ENCODE measurements at places on chromosomes 2 and 18.

- DNase-seq = no peak
These were observed 93.5 kb downstream of the OSBPL6 start for GRCh38 chr2:178287652-178288344.

DNA sequence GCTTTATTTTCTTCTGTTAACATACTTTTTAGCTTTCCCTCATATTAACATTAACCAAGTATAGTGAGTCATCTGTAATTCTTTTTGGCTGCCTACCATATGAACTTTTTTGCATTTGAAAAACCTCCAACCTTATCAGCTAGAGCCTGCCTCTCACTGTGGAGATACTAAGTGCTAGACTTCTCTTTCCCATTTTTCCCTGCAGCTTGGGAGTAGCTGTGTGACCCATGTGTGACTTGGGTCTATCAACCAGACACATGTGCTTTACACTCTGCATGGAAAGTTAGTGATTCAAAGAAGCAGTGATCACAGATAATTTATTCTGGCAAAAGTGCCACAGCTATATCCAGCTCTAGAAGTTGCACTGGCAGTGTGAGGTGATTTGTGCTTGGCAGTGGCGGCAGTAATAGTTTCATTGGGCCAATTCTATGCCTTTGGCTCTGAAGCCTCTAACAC, 36.3 kb downstream of the PREPL start:
- peak; percentile 14 for DNase-seq

DNA sequence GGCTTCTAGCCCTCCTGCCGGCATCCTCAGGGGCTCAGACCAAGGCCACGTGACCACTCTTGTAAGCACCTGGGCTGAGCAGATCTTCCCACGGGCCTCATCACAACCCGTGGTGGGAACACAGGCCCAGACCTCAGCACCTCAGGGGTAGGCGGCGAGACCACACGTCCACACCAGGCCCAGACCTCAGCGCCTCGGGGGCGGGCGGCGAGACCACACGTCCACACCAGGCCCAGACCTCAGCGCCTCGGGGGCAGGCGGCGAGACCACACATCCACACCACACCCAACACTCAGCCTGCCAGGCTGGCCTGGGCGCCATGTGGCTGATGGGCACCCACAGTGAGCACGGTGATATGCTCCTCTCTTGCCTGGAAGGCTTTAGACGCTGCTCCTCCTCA, 334.4 kb upstream of the SALL3 start:
- no peak for DNase-seq

DNA sequence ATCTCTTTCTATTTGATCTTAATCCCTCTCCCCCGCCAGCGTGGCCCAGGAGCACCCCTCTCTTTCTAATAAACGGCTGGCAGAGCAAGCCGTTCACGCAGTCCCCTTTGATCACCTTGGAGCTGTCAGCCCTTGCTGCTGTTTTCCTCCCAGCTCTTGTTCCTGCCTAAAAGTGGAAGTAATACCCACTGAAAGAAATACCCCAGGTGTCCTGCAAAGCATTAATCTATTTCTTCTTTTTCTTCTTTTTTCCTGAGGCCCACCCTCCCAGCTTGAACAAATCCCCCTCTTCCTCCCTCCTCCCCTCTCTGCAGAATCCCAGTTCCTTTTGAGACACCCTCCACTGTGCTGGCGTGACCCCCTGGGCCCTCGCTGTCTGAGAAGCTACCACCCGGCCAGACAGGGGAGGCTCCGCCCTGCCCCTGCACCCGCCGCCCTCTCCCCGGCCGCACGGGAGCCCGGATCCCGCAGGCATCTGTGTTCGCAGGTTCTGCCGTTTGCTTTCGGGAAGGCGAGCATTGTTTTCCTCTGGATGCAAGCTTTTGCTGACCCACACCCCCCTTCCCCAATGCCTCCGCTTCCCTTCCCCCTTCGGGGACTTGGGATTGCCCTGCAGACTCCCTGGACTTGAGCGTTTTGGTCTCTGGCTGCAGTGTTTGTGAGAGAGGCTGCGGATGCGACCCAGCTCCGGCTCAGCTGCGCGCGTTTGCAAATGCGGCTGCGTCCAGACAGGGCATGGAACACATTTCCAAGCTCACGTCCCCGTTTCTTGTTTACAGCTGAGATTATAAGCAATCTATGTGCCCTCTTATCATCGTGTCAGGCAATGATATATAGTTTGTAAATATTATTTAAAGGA, 631.5 kb downstream of the NYAP2 start:
- DNase-seq = peak; percentile 37

GRCh38 chr18:76859474-76860339, 37.4 kb downstream of the ZNF236 start:
- no peak for DNase-seq

GRCh38 chr2:236093134-236093533, 75.1 kb downstream of the GBX2 start:
- no peak for DNase-seq

DNA sequence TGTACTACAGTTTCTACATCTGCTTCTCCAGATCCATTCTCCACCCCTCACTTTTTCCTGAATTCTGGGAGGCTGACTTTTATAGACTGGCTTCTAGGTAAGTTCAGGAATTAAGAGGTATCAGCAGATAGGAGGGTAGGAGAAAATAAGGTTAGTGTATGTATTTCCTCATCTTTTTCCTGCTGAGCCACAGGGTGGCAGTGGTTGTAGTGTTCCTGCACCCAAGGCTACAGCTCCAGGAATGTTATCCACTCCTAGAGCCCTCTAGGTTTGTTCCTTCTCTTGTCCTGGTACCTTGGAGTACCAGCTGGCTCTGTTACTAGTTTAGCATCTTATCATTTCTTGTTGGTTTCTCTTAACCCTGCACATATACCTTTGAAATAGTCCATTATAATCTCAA, 40.7 kb upstream of the C2orf66 start:
- DNase-seq = no peak

DNA sequence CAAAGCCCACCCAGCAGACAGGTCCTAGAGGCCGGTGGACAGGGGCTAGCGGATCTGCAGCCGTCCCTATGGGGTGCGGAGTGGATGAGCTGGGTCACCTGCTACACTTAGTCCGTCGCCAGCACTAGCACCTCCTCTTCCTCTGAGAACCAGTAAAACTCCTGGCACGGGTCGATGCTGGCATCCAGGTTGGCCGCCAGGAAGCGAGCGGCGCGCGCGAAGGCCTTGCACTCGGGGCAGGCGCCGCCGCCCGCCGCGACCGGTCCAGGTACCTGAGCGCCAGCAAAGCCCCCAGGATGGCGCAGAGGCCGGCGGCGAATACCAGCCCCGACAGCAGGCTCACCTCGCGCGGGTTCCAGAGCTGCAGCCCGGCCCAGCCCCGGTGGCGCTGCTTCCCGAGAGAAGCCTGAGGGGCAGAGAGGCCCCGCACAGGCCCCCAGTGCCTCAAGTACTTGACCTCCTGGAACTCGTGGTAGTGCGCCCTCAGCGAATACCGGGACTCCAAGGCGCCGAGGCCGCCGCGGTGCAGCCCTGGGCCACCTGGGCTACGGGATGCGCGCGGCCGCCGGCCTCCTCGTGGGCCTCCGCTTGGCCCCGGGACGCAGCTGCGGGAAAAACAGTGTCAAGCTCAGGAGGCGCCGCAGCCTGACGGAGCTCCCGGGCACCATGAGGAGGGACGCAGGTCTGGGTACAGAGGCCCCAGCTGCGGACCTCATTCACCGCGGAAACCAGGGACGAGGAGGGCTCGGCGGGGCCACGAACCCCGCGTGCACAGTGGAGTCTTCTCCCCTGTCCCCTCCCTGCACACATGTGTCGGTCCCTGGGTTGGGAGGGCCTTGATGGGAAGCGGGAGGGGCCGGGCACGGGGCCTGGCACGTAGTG, 27.5 kb upstream of the ALPP start:
- DNase-seq = no peak
